ENCODE measurements at places on chromosomes 7 and 10.

- H3K27ac ChIP-seq: no peak overlapping the region
- H3K27me3 ChIP-seq: no peaks in the 10 kb centered on the region
- H3K4me1 ChIP-seq: peaks cover 27% of the 10 kb centered on the region
- peaks cover 14% of the 10 kb centered on the region for H3K36me3 ChIP-seq
Measured at GRCh38 chr7:50676740-50677637, 105.7 kb downstream of the GRB10 start.

DNA sequence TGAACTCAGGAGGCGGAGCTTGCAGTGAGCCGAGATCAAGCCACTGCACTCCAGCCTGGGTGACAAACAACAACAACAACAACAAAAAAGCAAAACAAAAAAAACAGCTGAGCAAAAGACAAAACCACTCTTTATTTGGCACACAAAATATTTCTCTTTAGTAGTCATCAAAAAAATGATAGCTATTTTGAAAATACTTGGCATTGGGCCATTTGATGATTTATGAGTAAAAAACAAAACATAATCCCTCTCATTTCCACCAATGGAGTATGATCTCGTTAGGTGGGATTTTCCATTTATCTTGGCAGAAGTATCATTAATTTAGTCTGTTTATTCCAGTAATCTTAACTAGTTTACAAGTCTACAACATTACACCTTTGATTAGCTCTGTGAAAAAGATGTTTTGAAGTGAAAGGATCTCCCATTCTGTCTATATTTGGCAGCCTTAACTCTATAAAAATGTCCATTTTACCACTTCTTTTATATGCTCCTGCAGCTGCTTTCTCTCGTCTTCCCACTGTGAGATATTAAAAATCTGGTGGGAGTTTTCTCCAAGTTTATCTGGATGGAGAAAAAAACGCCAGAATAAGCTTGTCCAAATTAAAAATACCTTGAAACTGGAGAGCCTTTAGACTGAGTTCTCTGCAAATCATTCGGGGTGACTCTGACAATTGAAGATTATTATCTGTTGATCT, 58.8 kb upstream of the AGMO start:
- no peak for DNase-seq
- no peak overlapping the region for H3K4me3 ChIP-seq
- H3K4me1 ChIP-seq: no peaks in the 10 kb centered on the region

- H3K36me3 ChIP-seq: no peaks in the 10 kb centered on the region
- H3K27ac ChIP-seq: no peak overlapping the region
- no peaks in the 10 kb centered on the region for H3K4me1 ChIP-seq
- no peak overlapping the region for H3K4me3 ChIP-seq
Measured at GRCh38 chr7:7271094-7271874, 88.9 kb downstream of the C1GALT1 start.

DNA sequence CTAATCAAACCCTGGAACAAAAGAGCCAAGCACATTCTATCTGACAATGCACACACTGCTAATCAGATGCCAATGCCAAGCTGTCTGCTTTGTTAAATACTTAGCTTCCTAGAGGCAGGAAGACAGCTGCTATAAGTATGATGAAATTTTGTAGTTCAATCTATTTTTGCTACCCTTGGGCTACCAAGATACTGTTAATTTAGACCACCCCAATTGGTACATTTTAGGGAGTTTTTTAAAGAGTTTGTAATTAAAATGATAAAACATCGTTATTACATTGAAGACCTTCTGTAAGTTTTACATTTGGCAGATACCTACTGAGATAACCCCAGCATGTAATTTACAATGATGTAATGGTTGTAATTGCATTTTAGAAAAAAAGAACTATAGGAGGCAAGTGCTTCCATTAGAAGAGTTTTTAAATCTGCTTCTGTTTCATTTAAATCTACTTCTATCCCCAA, 268.5 kb downstream of the ADK start:
- H3K36me3 ChIP-seq: no peaks in the 10 kb centered on the region
- no peak for DNase-seq
- no peak overlapping the region for H3K4me3 ChIP-seq
- H3K4me1 ChIP-seq: peaks cover 5% of the 10 kb centered on the region
- H3K27ac ChIP-seq: no peak overlapping the region

GRCh38 chr10:3502673-3503072, 282.3 kb downstream of the KLF6 start:
- H3K36me3 ChIP-seq: no peaks in the 10 kb centered on the region
- peaks cover 6% of the 10 kb centered on the region for H3K4me1 ChIP-seq
- H3K4me3 ChIP-seq: no peak overlapping the region
- no peak for DNase-seq
- H3K27me3 ChIP-seq: no peaks in the 10 kb centered on the region

GRCh38 chr7:20146451-20146850, 70.7 kb downstream of the MACC1 start:
- no peak for DNase-seq
- H3K4me1 ChIP-seq: no peaks in the 10 kb centered on the region
- no peak overlapping the region for H3K27ac ChIP-seq
- H3K36me3 ChIP-seq: no peaks in the 10 kb centered on the region
- H3K4me3 ChIP-seq: no peak overlapping the region
- no peaks in the 10 kb centered on the region for H3K27me3 ChIP-seq

GRCh38 chr10:119786117-119786769, 60.4 kb downstream of the INPP5F start:
- no peak overlapping the region for H3K27ac ChIP-seq
- no peaks in the 10 kb centered on the region for H3K36me3 ChIP-seq
- no peak for DNase-seq
- no peaks in the 10 kb centered on the region for H3K4me1 ChIP-seq
- H3K4me3 ChIP-seq: no peak overlapping the region
- no peaks in the 10 kb centered on the region for H3K27me3 ChIP-seq

All from suprapubic skin (tissue), 4 donors.